LoVo (cell line): ENCODE measurements at places on chromosomes 7 and 10.

DNA sequence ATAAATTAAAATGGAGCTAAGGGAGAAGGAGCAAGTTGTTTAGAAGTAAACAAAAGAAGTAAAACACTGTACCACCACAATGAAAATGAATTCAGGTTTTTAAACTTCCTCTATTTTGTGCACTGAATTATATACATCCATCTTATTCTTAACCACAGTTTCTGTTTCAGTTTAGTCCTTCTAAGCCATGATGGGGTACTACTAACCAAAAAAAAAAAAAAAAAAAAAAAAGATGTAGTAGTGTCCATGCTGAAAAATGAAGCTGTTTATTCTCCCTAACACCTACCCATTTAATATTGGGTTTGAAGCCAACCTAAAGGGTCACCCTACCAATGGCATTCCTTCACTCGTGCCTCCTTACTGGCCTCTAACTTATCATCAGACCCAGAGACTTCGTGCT is 3.4 kb upstream of the BMPR1A start:
- DNase-seq = no peak

GRCh38 chr10:71581376-71581775 is 138.2 kb downstream of the C10orf105 start:
- DNase-seq = no peak

GRCh38 chr7:18993933-18994668 is 123.3 kb downstream of the TWIST1 start:
- DNase-seq = no peak

DNA sequence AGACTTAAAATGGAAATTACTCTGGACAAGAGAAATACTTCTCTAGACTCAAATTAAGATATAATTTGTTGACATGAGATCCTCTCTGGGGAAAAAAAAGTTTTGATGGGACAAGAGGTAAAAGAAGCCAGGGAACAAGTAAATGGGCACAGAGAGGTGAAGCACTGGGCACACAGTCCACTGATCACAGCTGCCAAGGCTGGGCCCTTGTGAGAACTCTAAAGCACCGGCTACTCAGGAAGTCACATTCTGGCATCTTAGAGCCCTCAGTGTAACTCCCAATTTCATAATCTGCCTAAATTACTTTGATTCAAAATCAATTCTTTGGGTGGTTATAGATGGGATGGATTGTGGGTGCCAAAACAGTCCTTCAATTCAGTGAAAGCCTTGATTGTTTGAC is 123.2 kb upstream of the CACNA2D1 start:
- DNase-seq = no peak

- DNase-seq = no peak
Measured at GRCh38 chr10:86411281-86411841, 44.8 kb upstream of the GRID1 start.

DNA sequence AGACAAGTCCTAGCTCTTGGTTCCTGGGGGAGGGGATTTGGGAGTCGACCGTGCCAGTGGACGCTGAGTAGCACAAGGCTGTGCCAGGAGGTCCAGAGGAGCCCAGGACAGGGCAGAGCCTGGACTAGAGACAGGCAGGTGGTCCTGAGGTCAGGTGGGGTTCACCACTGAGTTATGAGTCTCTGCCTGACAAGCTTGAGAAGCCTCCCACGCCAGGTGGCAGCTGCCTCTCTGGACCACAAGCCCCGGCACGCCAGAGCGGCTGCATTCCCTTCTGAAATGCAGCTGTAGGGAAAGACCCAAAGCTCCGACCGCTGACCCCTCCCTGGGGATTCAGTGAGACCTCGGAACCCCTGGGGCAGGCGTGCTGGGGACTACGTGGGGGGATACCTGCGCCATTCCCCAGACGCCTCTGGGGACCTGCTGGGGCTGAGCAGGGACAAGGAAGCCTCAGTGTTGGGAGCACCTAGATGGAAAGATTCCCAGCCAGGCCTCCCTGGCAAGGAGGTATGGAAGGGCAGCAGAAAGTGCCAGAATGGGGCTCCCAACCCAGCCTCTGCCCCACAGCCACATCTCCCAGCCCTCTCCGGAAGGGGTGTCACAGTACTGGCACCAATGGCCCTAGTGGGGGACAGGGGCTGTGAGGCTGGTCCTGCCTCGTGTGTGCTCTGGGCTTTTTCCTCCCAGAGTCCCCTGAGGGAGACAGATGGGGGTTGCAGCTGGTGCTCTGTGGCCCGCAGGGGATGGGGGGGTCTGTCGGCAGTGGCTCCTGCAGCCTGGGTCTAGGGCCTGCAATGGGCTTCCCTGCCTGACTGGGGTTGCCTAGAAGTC is 29.0 kb downstream of the PDGFA start:
- DNase-seq = no peak

- DNase-seq = no peak
Measured at GRCh38 chr10:90051474-90051873, 350.1 kb downstream of the KIF20B start.
